ENCODE measurements at places on chromosomes 1 and 21. TPM values are rescaled to one million over a fixed set of nuclear protein-coding genes. Genes with fewer than 3 reads are reported as not detected.
A peak's percentile ranks its signal among the peaks of the same experiment; 100 is the strongest.

DNA sequence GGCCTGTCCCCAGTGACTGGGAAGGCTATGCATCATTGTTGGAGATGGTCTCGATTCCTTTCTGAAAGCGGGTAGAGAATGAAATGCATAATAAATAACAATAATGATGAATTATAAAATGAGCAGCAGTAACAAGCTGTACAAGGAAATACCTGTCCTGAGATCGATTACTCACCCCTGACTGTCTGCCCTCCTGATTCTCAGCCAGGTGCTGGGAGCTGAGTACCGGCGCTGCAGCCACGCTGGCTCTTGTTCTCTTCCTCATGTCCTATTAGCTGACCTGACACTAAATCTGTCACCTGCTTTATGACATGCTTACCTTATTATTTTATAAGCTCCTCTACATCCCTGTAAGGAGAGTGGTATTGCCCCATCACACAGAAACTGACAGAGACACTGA is 3.4 kb downstream of the AGPAT3 start:
- DNase-seq, result no peak

The AIRE gene
- total RNA-seq, result not detected

DNA sequence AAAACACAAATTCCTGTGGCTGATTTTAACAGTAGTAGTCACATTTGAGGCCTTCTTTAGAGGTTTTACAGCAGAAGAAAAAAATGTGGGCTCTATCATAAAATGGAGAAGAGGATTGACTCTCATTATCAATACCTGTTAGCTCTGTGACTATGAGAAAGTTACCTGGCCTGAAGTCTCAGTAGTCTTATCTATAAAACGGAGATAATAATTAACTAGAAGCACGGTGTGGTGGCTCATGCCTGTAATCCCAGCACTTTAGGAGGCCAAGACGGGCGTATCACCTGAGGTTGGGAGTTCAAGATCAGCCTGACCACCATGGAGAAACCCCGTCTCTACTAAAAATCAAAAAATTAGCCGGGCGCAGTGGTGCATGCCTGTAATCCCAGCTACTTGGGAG is 90.4 kb upstream of the PLPPR4 start:
- no peak for DNase-seq

The TPTE gene
- total RNA-seq, result not detected

GRCh38 chr21:40754466-40754865 is 92.5 kb downstream of the DSCAM start:
- DNase-seq, result no peak

The CFHR2 gene
- total RNA-seq, result not detected

The TBX19 gene
- total RNA-seq, result 2.3 TPM

GRCh38 chr1:156632355-156632754 is 9.6 kb upstream of the BCAN start:
- no peak for DNase-seq

The ORC1 gene
- total RNA-seq, result 43.0 TPM

The RIPPLY3 gene
- 0.26 TPM for total RNA-seq

The CCDC181 gene
- total RNA-seq, result not detected

The NPR1 gene
- 0.07 TPM for total RNA-seq

GRCh38 chr1:108597041-108597440 is 37.1 kb downstream of the EEIG2 start:
- no peak for DNase-seq

GRCh38 chr1:231162970-231163829 is 1.3 kb downstream of the TRIM67 start:
- DNase-seq, result no peak

The OLIG2 gene
- total RNA-seq, result not detected

- DNase-seq, result peak; percentile 40
Observed at GRCh38 chr1:158819461-158820443, 11.4 kb upstream of the MNDA start.

- no peak for DNase-seq
Observed at GRCh38 chr1:226973371-226973897, 33.3 kb downstream of the COQ8A start.

The CDK11A gene
- total RNA-seq, result 44.5 TPM

The COL11A1 gene
- total RNA-seq, result not detected

DNA sequence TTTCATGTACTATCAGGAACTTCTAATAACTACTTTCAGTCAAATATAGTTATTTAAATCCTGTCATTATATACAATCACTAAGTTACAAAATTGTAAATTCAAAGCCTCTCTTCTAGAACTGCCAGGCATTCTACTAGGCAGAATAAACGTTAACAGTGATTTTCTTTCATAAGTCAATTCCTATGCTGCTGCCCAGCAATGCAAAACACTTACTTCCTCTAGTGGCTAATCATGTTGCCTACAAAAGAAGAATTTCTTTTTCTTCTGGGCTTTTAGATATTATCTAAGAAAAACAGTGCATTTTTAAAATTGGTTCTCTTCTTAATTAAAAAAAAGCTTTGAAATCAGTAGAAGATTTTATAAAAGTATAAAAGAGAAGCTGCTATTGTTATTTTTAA is 509.8 kb upstream of the ADAMTS5 start:
- no peak for DNase-seq

GRCh38 chr1:96365596-96366390 is 355.8 kb upstream of the PTBP2 start:
- no peak for DNase-seq

- DNase-seq, result no peak
Observed at GRCh38 chr1:10530281-10530740, 55.6 kb downstream of the PEX14 start.

The AKT3 gene
- 34.7 TPM for total RNA-seq

GRCh38 chr1:218314316-218314715 is 29.2 kb downstream of the RRP15 start:
- no peak for DNase-seq

The LRRC38 gene
- total RNA-seq, result not detected

Measured in activated CD4-positive, alpha-beta memory T cell treated with anti-CD3 and anti-CD28 coated beads for 36 hours (primary cell).